ENCODE measurements at places on chromosomes 12 and 14.

DNA sequence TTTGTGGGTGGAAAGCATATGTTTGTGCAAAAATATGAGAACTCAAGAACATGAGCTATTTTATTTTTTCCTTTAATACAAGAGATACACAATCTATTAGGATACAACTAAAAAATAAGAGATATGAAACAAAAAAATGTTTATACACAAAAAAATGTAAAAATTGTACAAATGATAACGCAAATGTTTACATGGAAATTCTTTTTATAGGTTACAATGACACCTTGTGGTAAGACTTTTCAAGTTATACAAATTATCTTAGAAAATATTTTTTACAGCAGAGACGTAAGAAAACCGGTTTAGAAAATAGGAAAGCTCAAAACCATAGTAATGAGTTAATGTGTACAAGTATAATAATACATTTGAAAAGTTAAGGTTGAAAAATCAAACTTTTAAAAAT, 25.5 kb downstream of the CEP83 start:
- peak; percentile 27 for DNase-seq

DNA sequence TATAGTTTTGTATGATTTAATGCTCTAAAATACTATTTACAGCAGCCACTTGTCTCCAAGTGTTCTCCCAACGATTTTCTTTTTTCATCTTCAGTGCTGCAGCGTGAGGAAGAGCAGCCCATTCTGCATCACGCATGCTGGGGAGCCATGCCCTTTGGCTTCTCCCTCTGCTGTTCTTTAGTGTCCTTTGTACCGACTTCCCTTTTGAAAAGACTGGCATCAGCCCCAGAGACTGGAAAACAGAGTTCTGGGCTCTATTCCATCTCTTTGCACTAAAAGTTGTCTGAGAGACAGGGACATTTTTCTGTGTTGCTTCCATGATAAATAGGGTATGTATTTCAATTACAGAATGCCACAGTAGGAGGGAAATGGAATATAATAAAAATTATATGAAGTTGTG, 105.1 kb downstream of the RERG start:
- no peak for DNase-seq

DNA sequence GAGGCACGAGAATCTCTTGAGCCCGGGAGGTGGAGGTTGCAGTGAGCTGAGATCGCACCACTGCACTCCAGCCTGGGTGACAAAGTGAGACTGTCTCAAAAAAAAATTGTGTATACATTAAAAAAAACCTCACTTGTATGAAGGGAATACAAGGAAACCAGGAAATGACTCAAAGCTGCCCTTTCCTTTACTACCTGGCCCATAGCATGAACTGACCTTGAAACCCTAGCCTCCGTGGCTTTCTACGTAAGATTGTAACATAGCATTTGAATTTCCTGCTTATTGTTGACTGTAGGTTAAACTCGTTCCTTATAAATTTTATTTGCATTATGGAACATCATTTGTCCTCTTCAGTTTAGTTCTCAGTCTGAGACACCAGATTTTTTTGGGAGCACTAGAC, 9.1 kb upstream of the DDX47 start:
- DNase-seq: no peak

- DNase-seq: no peak
Observed at GRCh38 chr12:89732522-89732921, 23.9 kb upstream of the ATP2B1 start.

DNA sequence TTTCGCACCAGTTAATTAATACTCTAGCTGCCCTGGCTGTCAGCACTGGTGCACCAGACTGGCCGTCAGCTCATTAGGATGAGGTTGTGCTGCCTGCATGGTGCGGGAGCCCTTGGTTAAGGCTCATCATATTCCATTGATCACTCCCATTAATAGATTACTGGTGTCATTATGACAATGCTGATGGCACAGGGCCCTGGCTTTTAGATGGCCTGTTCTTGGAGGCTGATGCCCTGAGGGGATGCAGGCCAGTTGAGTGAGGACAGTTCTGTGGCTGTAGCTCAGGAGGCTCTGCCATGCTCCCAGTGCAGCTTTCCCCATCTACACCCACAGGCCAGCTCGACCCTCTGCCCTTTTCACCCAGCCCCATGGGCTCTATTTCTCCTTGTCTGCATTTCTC, 126.6 kb downstream of the PRMT8 start:
- no peak for DNase-seq

GRCh38 chr14:78840898-78841297, 670.7 kb downstream of the NRXN3 start:
- DNase-seq: no peak

- DNase-seq: no peak
Observed at GRCh38 chr12:101221301-101221700, 11.3 kb upstream of the SLC5A8 start.

- no peak for DNase-seq
Observed at GRCh38 chr12:119681728-119682638, 14.1 kb downstream of the PRKAB1 start.

DNA sequence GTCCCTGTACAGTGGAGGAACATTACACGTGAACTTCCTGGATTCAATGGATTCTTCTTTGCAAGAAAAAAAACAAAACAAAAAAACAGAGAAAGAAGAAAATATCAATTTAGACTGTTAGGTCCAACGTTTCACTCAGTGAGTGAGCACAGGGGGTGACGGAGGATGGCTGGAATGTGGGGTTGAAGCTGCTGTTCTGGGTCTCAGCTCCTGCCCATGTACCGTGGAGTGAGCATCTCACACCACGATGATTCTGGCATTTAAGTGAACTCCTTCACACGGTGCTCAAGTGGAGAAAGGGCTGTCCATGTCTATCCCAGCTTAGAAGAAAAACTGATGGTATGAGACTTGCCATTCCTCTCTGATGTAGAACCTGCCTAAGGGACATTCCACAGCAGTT, 23.2 kb downstream of the CCND2 start:
- no peak for DNase-seq

DNA sequence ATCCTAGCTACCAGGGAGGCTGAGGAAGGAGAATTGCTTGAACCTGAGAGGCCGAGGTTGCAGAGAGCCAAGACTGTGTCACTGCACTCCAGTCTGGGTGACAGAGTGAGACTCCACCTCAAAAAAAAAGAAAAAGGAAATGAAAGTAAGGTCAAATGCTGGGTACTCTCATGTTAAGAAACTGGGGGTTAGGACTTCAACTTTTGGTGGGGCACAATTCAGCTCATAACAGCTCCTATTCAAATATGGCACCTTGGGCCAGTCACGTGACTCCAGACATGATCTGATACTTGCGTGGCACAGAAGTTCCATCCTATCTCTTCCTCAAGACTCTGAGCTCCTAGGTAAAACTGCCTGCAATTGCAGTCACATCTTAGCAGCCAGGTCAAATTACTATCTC, 142.7 kb downstream of the EGLN3 start:
- no peak for DNase-seq

- DNase-seq: no peak
Observed at GRCh38 chr12:132600048-132601032, 10.0 kb downstream of the LRCOL1 start.

- no peak for DNase-seq
Observed at GRCh38 chr14:22416193-22416592, 172.8 kb downstream of the DAD1 start.

- no peak for DNase-seq
Observed at GRCh38 chr14:52514046-52514811, 38.1 kb downstream of the TXNDC16 start.

DNA sequence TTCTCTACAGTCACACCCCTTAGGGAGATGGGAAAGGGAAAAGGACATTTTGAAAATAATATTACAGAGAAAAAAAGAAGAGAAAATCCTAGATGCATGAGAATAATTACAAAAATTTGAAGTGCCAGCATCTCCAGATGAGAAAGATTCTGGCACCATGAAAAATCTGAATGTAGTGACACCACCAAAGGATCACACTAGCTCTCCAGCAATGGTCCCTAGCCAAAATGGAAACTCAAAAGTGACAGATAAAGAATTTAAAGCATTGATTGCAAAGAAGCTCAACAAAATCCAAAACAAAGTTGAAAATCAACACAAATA, 27.4 kb upstream of the GARIN6 start:
- DNase-seq: no peak

DNA sequence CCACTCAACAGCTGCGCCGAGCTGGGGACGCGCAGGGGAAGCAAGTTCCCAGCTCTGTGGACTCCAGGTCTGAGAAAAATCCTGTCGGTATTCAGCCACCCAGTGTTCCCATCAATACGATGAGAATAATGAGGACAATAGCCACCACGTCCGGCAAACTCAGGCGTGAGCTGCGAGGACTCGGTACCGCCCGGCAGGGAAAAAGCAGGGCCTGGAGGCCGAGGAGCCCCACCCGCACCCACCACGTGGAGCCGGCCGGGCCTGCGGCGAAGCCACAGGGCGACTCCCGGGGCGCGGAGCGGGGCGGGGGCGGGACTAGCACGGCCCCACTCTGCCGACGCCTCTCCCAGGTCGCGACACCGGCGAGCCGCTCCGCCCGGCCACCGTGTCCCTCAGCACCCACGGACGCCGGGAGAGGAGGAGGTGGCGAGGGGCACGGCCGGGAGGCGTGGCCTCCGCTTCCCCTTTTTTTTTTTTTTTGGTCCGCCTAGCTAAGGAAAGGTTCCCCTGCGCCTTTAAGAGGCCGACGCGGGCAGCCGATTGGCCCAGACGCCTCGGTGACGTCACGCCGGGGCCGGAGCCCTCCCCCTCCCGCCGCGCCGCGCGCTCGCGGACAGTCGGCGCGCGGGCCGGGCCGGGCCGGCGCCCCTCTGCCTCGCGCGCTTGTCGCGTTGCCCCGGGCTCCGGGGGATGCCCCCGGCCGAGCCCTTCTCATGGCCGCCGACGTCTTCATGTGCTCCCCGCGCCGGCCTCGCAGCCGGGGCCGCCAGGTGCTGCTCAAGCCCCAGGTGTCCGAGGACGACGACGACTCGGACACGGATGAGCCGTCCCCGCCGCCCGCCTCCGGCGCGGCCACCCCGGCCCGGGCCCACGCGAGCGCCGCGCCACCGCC, at the start of gene MLXIP:
Gene MLXIP, plus strand, starts transcription at position 616 of the 892 bp plus-strand sequence. Its CDS starts 98 bp downstream, at position 714.
- peak; percentile 94 for DNase-seq

DNA sequence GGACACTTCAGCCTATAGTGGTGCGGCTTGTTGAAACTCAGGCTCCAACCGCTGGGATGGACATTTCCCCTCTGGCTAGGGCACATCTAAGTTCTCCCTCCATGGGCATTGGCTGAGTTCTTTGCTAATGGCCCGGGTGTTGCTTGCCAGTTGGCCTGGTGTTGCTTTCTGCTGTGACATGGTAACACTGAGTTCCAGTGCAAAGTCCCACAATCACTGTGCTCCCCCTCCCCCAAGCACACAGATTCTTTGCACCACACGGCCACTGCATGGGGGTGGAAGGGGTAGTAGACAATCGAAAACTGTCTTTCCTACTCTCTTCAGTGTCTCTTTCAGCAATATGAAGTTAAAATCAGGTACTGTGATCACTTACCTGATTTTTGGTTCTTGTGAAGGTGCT, 308.2 kb downstream of the FUT8 start:
- DNase-seq: no peak

DNA sequence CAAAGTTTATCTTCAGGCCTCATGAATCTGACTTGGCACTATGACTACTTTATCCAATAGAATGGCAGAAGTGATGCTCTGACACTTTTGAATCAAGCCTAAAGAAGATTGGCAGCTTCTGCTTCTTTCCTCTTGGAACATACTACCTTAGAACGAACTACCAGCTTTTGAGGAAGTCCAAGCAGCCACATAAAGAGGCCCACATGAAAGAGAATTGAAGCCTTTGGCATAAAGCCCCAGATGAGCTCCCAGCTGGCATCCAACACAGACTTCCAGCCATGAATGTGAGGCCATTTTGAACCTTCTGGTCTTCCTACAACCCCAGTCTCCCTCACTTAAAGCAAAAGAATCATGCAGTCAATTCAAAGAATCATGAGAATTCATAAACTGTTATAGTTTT, 65.8 kb downstream of the EEA1 start:
- no peak for DNase-seq

DNA sequence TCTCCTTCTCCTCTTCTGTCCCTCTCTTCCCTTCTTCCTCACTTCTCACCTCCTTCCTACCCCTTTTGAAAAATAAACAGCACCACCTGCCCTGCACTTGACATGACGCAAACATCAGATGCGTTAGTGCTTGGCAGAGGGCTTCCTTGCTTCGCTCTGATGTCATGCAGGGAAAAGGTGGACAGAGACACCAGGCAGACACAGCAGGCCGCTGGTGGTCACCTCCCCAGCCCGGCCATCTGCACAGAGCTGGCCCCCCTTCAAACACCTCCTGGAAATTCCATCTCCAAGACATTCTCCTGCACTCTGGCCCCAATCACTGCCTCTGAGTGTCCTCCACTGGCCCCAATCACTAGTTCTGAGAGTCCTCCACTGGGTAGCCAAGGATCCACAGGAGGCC, 353.6 kb downstream of the MED13L start:
- DNase-seq: no peak
